ENCODE measurements at places on chromosomes 5 and 9. TPM values are rescaled to one million over a fixed set of nuclear protein-coding genes. Genes with fewer than 3 reads are reported as not detected.

MOB3B gene
- 20.9 TPM for total RNA-seq

TRIM23 gene
- 11.8 TPM for total RNA-seq

WWC1 gene
- 29.1 TPM for total RNA-seq

ADAMTS6 gene
- 2.8 TPM for total RNA-seq

MTAP gene
- total RNA-seq, result 84.3 TPM

SEMA5A gene
- 14.3 TPM for total RNA-seq

SPATA31D4 gene
- not detected for total RNA-seq

IFNA2 gene
- total RNA-seq, result not detected

DEPDC1B gene
- total RNA-seq, result 50.5 TPM

ADGRD2 gene
- total RNA-seq, result 1.6 TPM

CCL21 gene
- not detected for total RNA-seq

ADRB2 gene
- total RNA-seq, result 1.2 TPM

Measured in WTC11 (cell line).